Motor neuron (in vitro differentiated cells): ENCODE measurements at places on chromosomes 12 and 14. TPM values are rescaled to one million over a fixed set of nuclear protein-coding genes. Genes with fewer than 3 reads are reported as not detected.

- ATAC-seq, result no peak
Measured at GRCh38 chr12:68178184-68178583, 18.6 kb upstream of the IFNG start.

GRCh38 chr12:122399254-122399591, 23.2 kb downstream of the CLIP1 start:
- ATAC-seq, result peak; percentile 7

Gene CACNA1C
- total RNA-seq, result 8.5 and 12.2 TPM in 2 replicates

DNA sequence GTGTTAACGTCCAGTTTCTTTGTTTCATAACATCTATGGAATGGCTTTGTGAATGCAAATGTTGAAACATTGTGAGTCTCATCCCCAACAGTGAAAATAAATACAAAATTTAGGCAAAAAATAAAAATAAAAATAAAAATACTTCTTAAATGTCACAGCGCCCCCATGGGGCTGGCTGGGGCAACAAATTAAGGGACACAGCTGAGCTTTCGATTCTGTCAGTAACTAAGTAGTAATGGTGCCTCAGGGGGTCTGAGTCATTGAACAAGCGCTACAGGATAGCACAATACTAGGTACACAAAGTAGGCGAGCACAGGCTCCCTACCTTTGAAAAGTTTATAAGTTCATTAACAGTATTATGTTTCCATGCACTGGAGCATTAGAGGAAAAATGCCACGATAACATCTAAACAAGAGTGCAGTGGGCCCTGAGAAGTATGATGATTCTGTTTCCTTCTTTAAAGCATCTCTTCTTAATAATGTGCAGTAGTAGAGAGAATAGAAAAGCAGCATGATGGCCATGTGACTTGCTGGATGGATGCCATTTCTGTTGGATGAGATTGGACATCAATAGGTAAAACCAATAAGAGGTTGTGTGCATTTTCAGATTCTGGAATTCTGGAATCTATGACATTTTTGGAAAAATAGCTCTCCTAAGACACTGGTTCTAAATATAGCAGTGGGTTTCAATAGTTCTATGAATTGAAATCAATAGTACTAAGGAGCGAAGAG, 667.2 kb downstream of the DIO2 start:
- ATAC-seq, result peak; percentile 79

Gene PLCZ1
- total RNA-seq, result not detected in 2 replicates

GRCh38 chr14:23086565-23086964, 8.4 kb downstream of the ACIN1 start:
- ATAC-seq, result no peak
